Thoracic aorta (tissue), 2 donors: ENCODE measurements at places on chromosomes 3 and 15. TPM values are rescaled to one million over a fixed set of nuclear protein-coding genes. Genes with fewer than 3 reads are reported as not detected.

- DNase-seq = no peak
These were observed 351.3 kb downstream of the FOXP1 start for GRCh38 chr3:71232175-71232679.

GRCh38 chr3:48222616-48223513 is at the start of gene CAMP:
CAMP (plus strand) TSS chr3:48223495; CDS start chr3:48223512, 17 bp downstream.
- no peak for DNase-seq

DNA sequence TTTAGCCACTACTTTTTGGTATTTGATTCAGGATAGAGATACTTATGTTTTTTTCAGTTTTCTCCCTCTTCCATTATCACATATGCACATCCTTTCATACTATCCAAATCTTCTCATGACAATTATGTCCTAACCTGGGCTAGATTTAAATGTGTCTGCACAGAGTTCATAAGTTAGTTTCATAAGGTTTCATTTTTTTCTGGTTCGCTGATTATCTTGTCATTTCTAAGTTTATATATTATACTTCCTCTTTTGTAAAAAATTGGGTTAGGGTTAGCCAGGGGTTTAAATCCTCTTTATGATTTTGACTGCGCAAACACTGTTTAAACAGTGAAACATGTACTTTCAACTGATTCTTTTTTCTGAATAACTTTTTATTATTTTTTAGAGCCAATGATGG is 148.6 kb downstream of the SST start:
- no peak for DNase-seq

DNA sequence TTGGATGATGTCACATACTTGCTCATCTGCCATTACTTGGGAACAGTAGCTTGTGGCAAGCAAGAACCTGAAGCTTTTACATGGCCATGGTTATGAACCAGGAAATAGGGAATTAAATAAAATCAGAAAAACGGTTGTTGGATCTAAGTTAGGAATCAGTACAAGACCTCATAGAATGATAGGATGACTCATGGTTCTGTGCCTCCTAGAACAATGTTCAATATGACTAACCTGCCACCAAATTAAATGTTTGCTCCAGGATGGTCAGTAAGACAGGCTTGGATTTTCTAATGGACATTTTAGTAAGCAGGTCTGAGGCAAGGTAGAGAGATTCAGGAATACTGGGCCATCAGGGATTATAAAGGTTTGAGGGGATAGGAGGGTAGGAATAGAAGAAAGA is 218.9 kb downstream of the PLOD2 start:
- no peak for DNase-seq

DNA sequence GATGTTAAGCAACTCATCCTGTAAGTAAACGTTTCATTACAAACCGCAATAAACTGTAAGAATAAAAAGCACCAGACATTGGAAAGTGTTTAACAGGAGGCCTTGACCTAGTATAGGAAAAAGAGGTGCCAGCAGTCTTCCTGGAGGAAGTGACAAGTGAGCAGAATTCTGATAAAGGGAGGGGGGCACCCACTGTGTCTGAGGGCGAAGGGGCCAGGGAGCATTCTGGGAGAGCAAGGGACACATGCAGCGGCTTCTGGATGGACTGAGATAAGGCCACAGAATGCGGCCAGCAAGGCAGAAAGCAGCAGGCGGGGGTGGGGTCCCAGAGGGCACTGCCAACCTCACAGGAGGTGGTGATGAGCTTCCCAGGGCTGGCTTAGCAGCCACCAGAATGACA is 80.2 kb downstream of the MTHFS start:
- no peak for DNase-seq

- DNase-seq = no peak
These were observed 93.6 kb downstream of the BOC start for GRCh38 chr3:113304856-113305540.

DNA sequence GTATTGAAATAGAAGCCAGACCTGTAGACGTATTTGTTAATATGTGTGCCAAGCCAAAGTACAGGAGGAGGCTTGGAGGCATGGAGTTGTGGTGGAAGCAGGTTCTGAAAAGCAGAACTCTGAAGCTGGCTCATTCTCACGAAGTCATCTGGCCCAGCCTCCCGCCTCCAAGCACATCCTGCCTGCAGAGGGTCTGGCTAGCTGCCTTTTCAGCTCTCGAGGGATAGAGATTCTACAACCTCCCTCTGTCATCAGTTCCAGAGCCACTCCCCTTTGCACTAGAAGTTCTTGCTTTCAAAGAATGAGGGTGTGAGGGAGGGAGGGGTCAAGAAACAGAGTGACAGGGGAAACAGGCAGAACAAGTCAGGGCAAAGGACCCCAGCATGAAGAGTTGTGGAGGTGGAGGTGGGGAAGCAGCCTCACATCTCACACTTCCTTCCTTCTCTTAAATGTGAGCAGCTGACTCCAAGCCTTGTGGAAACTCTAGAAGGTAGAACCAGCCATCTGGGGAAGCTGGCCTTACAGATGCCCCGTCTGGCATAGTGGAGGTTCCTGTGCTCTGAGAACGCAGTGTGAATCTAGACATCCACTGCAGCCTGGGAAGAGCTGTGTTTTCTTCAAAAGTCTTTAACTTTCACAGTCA is 95.3 kb downstream of the SLC49A4 start:
- peak; percentile 17 for DNase-seq

- DNase-seq = no peak
These were observed 17.2 kb downstream of the RHCG start for GRCh38 chr15:89479173-89479572.

DNA sequence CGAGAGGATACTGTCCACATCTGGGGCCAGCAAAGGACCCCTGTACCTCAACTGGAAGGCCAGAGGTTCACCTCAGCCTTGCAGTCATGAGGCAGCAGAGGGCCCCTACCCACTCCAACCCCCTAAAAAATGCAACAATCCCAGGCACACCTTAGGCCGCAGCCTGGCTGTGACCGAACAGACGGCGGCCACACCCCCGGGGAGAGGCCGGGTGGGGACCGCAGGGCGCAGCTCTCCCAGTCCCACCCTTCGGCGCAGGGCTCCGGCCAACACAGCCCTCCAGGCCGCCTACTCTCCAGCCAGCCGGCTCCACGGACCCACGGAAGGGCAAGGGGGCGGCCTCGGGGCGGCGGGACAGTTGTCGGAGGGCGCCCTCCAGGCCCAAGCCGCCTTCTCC is 457 bp upstream of the DNAJA4 start:
- no peak for DNase-seq

- DNase-seq = no peak
These were observed 198.7 kb downstream of the TNIK start for GRCh38 chr3:171261487-171261886.

DNA sequence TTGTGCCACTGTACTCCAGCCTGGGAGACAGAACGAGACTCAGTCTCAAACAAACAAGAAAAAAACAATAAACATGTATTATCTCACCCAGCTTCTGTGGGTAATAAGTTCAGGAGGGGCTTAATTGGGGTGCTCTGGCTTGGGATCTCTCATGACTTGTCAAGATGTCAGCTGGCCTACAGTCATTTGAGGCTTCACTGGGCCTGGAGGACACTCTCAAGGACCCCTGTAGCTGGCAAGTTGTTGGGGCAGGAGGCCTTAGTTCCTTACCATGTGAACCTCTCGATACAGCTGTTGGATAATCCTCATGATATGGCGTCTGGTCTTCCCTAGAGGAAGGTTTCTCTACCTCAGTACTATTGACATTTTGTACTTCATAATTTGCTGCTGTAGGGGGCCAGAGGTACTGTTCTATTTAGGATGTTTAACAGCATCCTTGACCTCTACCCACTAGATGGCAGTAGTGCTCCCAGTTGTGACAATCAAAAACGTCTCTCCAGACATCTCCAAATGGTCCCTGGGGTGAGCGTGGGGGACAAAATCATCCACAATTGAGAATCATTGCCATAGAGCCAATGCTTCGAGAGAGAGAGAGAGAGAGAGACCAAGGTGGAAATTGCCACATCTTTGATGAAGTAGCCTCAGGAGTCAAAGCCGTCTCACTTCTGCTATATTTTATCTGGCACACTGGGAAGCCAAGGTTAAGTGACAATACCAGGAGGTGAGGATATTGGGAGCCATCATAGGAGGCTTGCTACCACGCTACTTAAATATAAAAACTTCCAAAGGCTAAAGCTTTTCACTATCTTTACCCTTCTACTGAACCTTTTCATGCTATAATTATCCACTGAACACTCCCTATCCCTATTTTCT is 23.9 kb upstream of the SLTM start:
- no peak for DNase-seq

DNA sequence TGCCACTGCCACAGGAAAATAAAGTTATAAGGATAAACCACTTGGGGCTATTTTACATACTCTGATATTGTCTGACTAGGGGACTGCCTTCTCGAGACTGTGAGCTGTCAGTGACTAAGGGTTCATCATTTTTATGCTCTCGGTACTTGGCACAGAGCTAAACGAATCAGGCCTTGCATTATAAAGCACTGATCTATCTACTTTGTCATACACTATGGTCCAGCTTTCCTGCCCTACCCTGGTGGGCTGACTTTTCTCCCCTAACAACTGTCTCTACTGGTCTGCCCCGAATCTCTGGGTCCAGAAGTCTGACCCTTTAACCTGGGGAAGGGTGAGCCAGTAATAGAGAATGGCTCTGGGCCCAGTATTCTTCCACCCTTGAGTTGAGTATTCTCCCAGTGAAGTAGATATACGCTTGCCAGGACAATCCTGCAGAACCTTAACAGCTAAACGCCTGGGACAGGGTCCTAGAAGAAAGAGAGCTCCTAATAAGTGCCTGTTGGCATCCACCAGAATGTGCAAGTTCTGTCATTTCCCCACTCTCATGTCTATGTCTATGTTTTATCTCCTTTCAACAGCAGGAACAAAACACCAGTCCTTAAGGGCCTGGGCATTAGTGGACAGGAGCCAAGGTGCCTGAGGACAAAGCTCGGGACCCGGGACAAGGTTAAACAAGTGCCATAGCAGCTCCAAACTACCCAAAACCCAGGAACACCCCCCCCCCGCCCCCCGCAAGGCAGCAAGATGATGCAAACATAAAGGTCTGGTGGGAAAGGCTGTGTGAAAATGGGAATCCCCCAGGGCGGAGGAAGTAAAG is 1.2 kb downstream of the LARP6 start:
- DNase-seq = no peak

DNA sequence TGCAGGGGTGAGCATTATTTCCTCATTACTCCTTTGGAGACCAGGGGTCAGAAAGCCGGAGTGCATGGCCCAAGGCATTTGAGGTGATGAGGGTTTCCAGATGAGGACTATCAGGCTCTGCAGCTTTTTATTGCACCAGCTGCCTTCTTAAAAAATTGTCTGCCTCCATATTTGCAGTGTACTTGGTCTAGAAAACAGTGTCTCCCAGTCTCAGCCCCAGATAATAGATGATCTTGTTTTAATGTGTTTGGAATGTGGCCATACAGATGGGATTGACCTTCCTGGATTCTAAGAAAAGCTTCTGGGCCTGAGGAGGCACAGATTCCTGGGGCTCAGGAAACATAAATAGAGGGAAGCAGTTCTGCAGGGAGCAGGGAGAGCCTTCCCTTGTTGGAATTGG is 123.3 kb downstream of the GABRG3 start:
- no peak for DNase-seq

DNA sequence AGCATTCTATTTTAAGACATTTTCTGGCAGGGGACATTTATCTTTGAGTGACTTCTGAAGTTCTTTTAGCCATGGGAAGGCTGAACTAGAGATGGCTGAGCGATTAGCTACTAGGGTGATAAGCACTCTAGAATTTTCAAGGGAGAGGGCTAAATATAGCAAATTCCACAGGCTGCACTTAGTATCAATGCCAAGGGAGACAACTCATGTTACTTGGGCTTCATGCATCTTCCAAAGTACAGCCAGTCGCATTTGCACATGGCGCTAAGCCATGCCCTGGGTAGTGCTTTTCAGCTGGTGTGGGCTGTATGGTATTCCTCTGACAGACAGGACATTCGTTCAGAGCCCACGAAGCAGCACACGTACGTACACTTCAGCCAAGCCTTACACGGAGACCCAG is 69.6 kb downstream of the RYR3 start:
- no peak for DNase-seq

- DNase-seq = no peak
These were observed 35.3 kb downstream of the CCPG1 start for GRCh38 chr15:55372701-55373440.

GRCh38 chr3:42134867-42135464 is 43.8 kb downstream of the TRAK1 start:
- no peak for DNase-seq

- DNase-seq = no peak
These were observed 7.6 kb downstream of the MYZAP start for GRCh38 chr15:57599296-57599810.

DNA sequence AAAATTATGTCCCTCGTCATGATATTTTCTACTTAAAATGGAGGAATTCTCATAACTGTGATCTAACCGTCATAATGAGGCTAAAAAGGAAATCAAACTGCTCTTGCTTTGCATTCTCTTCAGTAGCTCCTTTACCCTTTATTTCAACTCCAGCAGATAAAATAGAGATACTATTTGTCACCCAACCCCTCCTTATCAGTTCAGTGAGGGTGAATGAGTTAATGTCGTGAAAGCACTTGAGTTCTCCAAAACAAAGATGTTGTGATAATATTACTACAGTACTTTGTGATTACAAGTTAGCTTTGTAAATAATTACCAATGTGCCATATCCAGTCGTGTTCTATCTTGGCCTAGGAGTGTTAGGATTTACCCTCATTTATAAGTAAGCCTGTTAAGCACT is 63.4 kb upstream of the ANKRD28 start:
- DNase-seq = no peak

- no peak for DNase-seq
These were observed 31.4 kb upstream of the ITPKA start for GRCh38 chr15:41462084-41462795.

- no peak for DNase-seq
These were observed 177.1 kb upstream of the ICE2 start for GRCh38 chr15:60656041-60656440.

GRCh38 chr3:27127195-27127594 is 242.0 kb downstream of the NEK10 start:
- no peak for DNase-seq

DNA sequence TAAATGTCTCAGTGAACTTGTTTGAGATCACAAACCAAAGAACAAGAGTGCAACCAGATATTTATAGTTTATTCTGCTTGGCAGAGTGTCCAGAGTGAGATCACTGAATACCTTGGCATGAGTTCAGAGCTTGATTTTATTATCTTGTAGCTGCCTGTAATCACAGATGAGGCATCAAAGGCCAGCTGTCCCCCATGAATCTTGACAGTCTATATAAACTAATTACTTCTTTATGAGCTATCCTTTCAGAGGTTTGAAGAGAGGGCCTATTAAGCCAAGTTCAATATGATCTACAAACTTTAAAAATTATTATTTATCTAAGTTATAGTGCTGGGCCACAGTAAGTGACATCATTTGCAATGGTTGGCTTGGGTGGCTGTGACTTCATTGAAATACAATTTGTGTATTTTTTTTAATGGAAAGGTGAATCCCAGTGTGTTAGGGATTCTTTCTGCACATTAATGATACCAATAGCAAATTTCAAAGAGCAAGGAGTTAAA is 251.5 kb downstream of the CLSTN2 start:
- DNase-seq = no peak

Gene PEX5L
- total RNA-seq = not detected

Gene FBXL2
- total RNA-seq = 24.6 TPM

Gene PIF1
- total RNA-seq = 9.0 TPM

Gene ZPLD1
- total RNA-seq = not detected

Gene HIGD2B
- total RNA-seq = not detected

Gene SRGAP3
- 12.8 TPM for total RNA-seq

Gene GHSR
- total RNA-seq = not detected

Gene IFRD2
- total RNA-seq = 118 TPM

Gene C15orf62
- 0.54 TPM for total RNA-seq

Gene VGLL3
- total RNA-seq = 45.6 TPM

Gene CHRNB4
- total RNA-seq = not detected
